ENCODE measurements at places on chromosomes 4 and X.

GRCh38 chr4:6087669-6088341, 69.6 kb upstream of the C4orf50 start:
- peak; percentile 24 for DNase-seq

DNA sequence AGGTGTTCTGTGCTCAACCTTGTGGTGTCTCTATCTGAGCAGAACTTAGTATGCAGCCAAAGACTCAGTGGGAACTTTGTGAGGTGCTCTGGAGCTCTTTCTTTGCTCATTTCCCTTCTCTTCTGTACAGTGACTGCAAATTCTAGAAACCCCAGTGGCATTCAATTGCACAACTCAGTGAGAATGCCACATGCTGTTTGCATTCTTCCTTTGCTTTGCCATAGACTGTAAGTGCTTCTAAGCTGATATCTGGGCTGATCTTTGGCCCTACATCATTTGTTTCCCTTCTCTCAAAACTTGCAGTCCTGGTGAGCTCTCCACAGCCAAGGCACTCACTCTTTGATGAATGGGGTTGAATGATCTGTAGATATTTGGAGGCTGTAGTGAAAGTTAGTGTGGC, 7.0 kb downstream of the PNMA3 start:
- peak; percentile 56 for DNase-seq

GRCh38 chr4:111535792-111536191, 609.5 kb upstream of the FAM241A start:
- no peak for DNase-seq

- DNase-seq = peak; percentile 0
These were observed 15.5 kb upstream of the CYLC1 start for GRCh38 chrX:83845397-83845796.

DNA sequence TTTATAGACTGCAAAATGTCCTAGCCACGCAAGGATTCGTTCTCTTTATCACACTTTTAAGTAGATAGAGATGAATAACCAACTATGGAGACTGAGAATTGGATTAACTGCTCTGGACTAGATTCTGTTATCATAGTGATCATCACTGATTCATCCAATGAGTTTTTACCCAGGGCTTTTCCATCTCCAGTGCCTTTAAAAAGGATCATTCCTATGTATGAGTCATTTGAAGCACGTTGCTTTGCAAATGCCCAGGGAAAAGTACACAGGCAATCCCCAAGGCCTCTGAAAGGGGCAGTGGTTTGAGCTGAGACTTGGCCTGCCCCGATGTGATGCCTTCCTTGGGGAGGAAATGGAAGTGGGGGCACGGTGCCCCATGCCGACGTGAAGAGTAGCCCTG, 122.7 kb upstream of the PSAPL1 start:
- peak; percentile 81 for DNase-seq

DNA sequence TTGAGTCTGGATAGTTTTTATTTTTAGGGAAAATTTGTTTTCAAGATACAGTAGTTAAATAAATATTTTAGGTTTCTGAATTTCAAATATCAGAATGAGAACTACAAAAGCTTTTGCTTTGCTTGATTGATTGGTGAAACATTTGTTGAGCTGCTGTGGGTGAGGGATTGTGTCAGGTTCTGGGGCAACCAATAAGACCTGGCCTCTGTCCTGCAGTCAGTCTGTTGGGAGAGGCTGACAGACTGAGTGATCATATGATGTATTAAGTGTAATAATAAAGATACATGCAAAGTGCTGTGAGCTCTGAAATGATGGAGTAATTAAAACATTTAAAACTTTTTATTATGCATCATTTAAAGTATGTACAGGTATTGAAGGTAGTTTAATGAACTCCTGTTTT, 9.6 kb downstream of the KDM6A start:
- no peak for DNase-seq

DNA sequence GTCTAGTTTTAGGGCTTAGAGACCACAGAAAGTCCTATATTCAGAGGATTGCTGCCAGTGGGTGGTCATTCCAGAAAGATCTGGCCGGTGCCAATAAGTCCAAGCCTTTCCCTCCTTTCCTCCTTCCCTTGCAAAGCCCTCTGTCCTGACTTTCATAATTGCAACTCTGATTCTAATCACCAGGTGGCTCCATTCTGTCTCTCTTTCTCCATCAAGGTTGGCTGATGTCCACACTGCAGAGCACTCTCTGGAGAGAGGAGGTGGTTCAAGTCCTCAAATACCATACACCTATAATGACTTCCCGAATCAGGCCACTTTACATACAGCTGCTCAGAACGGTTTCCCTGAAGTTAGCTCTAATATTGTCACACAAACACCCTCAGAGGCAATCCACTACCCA, 22.4 kb upstream of the ARMCX4 start:
- peak; percentile 26 for DNase-seq

DNA sequence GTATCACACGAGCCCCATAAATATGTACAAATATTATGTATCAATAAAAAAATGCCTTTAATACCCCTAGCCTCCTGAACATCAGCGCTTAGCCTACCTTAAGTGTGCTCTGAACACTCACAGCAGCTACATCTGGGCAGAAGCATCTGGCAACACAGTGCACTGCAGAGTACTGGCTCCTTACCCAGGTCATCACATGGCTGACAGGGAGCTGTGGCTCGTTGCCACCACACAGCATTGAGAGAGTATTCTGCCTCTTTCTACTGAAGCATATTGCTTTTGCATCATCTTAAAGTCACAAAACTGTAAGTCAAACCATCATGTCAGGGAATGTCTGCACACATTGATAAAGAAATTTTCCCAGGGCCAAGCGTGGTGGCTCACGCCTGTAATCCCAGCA, 55.2 kb downstream of the TRIML1 start:
- DNase-seq = no peak

DNA sequence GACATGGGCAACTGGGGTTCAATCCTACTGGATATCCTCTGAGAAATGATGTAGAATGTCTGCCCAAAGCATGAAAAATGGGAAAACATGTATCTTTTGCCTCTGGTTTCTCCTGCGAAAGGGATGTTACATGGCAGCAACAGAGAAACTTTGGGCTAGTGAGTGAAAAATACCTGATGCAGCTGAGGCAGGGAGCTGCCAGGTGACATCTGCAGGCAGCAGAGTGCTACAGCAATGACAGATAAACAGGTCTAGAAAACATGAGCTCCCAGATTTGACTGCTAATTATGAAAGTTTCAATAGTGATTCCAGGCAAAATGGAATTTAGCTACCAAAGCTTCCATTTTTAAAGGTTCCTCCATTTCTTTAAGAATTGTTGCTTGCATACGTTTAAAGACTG, 4.8 kb upstream of the CXCL1 start:
- no peak for DNase-seq

- DNase-seq = peak; percentile 30
These were observed 7.8 kb downstream of the ARAF start for GRCh38 chrX:47568656-47569295.

DNA sequence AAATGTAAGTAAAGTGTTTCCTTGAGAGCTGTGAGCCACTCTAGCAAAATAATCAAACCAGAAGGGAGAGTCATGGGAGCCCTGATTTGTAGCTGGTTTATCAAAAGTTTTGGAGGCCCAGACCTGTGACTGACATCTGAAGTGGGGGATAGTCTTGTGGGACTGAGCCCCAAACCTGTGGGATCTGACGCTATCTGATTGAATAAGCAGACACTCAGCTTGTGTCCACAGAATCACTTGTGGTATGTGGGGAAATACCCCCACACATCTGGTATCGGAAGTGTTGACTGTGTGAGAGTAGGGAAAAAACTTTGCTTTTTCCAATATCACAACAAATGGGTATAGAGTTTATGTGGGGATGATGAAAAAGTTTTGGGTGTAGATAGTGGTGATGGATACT, 35.4 kb downstream of the FUNDC1 start:
- DNase-seq = no peak

- DNase-seq = peak; percentile 54
These were observed at the start of gene GPC3 for GRCh38 chrX:133985164-133985966. Gene GPC3, minus strand, starts transcription at chrX:133985594.

DNA sequence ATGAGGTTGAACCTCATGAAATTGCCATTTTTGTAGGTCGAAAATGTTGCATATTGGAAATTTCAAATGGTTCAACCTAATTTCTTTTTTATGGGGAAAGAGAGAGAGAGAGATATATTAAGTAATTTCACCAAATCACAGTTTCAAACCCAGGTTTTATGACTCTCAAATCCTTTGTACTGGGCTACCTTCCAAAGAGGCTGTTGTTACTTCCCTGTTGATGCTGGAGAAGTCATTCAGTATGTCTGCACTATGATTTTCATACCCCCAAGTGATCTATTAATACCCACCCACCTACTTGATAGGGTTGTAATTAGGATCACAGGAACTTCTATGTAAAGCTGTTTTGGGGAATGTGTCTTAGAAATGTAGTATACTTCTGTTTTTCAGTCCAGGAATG, 109.9 kb downstream of the ZNF330 start:
- no peak for DNase-seq

DNA sequence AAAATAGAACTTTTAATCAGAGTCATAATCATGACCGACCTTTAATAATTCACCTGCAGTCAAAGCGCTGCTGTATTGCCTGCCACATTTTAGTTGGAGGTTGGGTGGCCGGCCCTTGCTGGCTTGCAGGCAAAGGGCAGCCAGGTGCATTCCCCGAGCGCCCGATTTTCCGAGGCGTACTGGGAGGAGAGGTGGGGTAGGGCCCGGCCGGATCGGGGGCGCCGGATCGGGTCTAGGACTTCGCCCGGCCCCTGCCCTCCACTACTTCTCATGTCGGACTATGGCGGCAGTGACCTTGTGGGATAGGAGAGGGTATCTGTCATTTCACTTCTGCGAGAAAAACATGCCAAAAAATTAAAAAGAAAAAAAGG, 2.5 kb upstream of the RS1 start:
- no peak for DNase-seq

DNA sequence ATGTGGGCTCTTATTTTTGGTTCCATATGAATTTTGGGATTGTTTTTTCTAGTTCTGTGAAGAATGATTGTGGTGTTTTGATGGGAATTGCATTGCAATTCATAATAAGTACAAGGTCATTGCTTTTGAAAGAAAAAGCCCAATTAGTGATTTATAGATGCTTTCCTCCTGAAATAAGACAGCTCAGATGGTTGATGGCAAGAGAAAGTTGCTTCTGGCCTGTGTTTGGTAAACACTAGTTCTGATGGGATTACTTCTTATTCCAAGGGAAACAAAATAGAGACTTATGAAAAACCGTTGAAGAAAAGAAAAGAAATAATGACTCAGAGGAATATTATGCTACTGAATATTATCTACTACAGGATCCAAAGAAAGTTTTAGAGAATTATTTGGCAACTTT, 144.9 kb downstream of the SPANXA1 start:
- DNase-seq = peak; percentile 0

- peak; percentile 9 for DNase-seq
These were observed 11.8 kb downstream of the AMBN start for GRCh38 chr4:70603856-70604255.

DNA sequence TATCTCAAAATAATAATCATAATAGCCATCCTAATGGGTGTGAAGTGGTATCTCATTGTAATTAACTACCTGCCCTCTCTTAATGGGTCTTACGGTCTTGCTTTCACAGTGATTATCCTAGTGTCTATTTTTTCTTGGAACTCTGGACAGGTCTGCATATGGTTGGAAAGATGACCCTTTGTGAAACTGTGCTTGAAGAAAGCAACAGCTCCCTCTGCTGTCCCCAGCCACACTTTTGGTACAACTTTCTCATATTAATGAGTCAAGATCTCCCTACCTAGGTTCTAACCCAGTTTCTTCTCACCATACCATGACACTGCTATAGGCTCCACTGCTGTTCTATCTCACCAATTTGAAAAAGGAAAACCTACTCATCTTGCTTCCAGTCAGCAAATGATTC, 2.4 kb downstream of the TFDP3 start:
- peak; percentile 8 for DNase-seq

GRCh38 chrX:154398668-154399526, 720 bp downstream of the RPL10 start:
- DNase-seq = peak; percentile 86

GRCh38 chr4:94665500-94666404, 92.0 kb upstream of the BMPR1B start:
- DNase-seq = no peak

DNA sequence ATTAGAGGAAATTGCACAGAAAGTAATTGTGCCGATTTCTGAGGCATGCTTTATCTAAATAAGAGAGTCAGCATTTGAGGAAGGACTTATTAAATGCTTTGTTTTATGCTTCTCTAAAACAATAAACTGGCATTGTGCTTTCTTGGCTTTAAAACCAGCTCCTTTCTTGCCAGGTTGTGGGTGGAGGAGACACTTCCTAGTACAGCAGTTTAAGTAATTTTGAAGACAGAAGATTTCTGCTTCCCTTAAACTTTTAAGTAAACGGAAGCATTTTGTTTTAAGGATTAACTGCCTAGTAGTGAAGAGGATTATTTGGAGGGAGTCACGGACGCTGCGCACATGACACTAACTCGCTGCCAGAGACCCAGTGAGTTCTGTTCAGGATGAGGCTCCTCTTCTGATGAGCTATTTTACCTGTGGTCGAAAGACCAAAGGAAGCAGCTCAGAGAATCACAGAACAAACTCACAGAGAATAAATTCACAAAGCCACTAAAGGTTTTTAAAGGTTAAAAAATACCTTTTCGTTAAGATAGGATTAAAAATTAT, 169.5 kb downstream of the TLL1 start:
- DNase-seq = no peak

DNA sequence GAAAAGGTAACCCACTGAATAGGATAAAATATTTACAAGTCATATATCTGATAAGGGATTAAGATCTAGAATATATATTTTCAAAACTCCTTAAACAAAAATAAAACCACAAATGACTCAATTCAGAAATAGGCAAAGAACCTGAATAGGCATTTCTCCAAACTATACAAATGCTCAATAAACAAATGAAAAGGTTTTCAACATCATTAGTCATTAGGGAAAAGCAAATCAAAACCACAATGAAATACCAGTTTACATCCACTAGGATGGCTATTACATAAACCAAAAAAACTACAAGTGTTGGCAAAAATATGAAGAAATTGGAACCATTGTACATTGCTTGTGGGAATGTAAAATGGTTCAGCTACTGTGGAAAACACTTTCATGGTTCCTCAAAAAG, 167.0 kb upstream of the GALNT7 start:
- peak; percentile 63 for DNase-seq

GRCh38 chrX:69605521-69605920, 10.4 kb upstream of the EDA start:
- DNase-seq = no peak

GRCh38 chr4:76758290-76758882, 139.6 kb downstream of the SOWAHB start:
- DNase-seq = peak; percentile 89

GRCh38 chr4:116064331-116064730, 950.9 kb upstream of the NDST4 start:
- no peak for DNase-seq

- DNase-seq = peak; percentile 53
These were observed 250.5 kb downstream of the TECRL start for GRCh38 chr4:64158648-64159326.

- DNase-seq = peak; percentile 39
These were observed 83.4 kb downstream of the TMEM164 start for GRCh38 chrX:110086162-110086915.

GRCh38 chr4:86223472-86223871, 136.4 kb downstream of the MAPK10 start:
- DNase-seq = peak; percentile 48

- DNase-seq = no peak
These were observed 628.2 kb upstream of the GRIA3 start for GRCh38 chrX:122555925-122556324.

All from fibroblast of skin of scalp (primary cell).